IMR-90 (cell line): ENCODE measurements at places on chromosomes 7 and 10. TPM values are rescaled to one million over a fixed set of nuclear protein-coding genes. Genes with fewer than 3 reads are reported as not detected.

DNA sequence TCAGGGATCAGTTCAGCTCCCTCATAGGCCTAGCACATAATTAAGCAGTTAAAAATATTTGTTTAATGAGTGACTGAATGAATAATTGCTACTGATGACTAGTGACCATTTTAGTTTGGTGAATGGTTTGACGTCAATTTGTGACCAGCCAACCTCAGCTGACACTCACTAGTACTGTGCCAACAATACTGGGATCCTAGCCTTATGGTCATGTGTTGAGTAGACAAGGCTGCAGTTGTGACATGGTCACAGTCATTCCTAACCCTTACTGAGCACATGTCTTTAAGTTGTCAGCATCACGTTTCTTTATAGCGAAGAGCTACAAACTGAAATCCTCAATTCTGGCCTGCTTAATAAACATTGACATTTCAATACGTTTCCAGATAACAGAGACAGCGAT is 86.9 kb upstream of the SLC26A5 start:
- peaks cover 2% of the 10 kb centered on the region; the same call in 1 of the 2 replicates for H3K36me3 ChIP-seq
- no peaks in the 10 kb centered on the region for H3K27me3 ChIP-seq
- no peak overlapping the region for H3K4me3 ChIP-seq
- no peak overlapping the region for H3K27ac ChIP-seq
- no peak for DNase-seq

DNA sequence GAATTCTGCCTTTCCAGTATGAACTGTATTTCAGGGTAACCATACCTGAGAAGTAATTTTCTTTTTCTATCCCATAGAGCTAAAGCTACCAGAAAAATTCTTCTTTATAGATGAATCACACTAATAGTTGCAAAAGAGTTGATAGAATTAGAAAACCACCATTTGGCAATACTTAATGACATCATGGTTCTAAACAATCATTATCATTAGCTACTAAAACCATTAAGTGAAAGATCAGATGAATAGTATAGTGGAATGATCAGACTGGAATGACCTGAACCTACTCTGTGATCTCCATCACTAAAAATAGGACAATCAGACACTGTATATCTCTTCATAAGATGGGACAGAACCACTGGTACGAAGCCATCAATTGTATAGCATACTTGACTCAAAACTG is 19.8 kb upstream of the ZC3HAV1L start:
- peaks cover 16% of the 10 kb centered on the region; the same call in 1 of the 2 replicates for H3K36me3 ChIP-seq

GRCh38 chr10:13526948-13527863 is 1.6 kb downstream of the BEND7 start:
- peaks cover 3% of the 10 kb centered on the region; the same call in 1 of the 2 replicates for H3K4me1 ChIP-seq
- peak overlapping the region; percentile 57; the same call in 1 of the 2 replicates for H3K4me3 ChIP-seq
- peaks cover 3% of the 10 kb centered on the region for H3K36me3 ChIP-seq
- H3K27me3 ChIP-seq = no peaks in the 10 kb centered on the region; the same call in 1 of the 2 replicates
- peak; percentile 72 for DNase-seq

DNA sequence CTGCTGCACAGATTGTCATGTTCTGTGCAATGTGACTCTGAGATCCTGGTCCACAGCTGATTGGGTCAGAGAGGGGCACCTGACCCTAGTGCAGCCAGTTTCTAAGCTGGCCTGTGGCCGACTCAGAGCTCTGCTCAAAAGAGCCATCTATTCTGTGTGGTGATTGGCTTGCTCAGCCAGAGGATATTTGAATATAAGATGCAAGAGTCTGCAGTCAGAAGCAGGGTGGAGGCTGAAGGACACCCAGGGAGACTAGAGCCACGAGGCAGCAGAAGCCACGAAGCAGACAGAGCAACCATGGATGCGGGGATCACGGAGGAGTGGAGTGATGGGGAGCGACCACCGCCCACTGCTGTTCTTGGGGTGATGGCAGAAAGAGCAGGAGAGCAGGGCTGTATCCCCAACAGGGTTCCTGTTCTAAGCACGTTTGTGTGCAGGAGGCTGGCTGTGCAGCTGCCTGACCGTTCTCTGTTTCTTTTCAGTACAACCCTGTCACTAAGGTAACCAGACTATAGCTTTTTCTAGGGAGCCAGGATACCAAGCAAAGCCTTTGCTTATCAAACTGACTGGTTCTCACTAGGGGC is 19.5 kb upstream of the RHEB start:
- H3K4me3 ChIP-seq = no peak overlapping the region
- 0 out of 2 replicates have a peak, but pooled peaks cover 1% of the 10 kb centered on the region for H3K4me1 ChIP-seq
- H3K27ac ChIP-seq = no peak overlapping the region
- H3K27me3 ChIP-seq = 0 out of 2 replicates have a peak, but pooled peaks cover 6% of the 10 kb centered on the region

GRCh38 chr7:91717681-91718470 is 162.6 kb downstream of the MTERF1 start:
- no peak for DNase-seq
- H3K27ac ChIP-seq = no peak overlapping the region
- no peaks in the 10 kb centered on the region for H3K36me3 ChIP-seq
- no peaks in the 10 kb centered on the region for H3K4me1 ChIP-seq

GRCh38 chr7:28042721-28043120 is 137.9 kb downstream of the JAZF1 start:
- H3K4me3 ChIP-seq = no peak overlapping the region
- no peak overlapping the region for H3K27ac ChIP-seq
- no peaks in the 10 kb centered on the region for H3K27me3 ChIP-seq
- H3K36me3 ChIP-seq = no peaks in the 10 kb centered on the region
- DNase-seq = no peak

GRCh38 chr7:139648941-139649425 is 125.5 kb downstream of the CLEC2L start:
- H3K4me3 ChIP-seq = no peak overlapping the region
- H3K27me3 ChIP-seq = no peaks in the 10 kb centered on the region
- H3K4me1 ChIP-seq = peaks cover 20% of the 10 kb centered on the region

DNA sequence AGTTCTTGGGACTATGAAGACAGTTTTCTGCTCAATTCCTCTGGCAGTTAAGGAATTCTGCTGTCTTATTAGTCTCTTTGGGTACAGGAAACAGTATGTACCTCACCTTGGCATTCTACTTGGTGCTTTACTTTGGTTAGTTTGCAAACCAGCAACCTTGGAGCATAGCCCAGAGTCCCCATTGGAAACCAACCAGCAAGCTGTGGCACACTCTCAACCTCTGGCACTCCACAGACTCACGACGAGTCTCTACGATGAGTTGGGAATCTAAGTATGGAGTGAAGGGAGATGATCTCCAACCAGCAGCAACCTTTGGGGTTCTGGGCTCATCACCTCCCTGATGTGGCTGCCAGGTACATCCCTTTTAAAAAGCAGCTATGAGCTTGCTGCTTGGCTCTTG is 43.8 kb downstream of the TPK1 start:
- DNase-seq = no peak
- no peaks in the 10 kb centered on the region for H3K4me1 ChIP-seq
- H3K27me3 ChIP-seq = no peaks in the 10 kb centered on the region
- H3K27ac ChIP-seq = no peak overlapping the region

DNA sequence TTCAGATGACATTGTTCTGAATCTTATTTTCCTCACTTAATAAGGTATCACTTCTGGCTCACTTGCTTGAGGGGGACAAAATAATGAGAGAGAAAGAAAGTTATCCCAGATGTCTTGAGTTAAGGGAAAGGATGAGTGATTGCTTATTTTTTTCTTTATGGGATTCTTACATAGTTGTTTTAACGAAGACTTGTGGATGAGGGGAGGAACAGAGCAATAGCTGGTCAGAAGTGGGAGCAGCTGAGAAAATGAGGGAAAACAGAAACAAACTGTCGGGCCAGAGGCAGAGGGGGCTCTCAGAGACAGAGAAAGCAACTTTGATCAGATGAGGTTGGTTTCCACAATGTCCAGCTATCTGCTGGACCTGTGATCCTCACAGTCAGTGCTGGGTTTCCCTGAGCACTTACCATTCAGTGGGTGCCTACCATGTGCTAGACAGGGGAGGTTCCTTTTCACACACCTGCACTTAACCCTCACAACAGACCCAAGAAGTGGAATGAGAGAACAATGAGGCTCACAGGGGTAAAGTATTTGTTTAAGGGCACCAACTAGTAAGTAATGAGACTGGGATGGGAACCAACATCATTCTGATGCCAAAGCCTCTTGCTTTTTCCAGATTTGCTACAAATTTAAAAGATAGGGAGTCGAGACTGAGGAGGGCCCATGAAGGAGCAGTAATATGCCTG is 64.2 kb downstream of the BICC1 start:
- DNase-seq = no peak
- H3K4me1 ChIP-seq = peaks cover 16% of the 10 kb centered on the region
- no peaks in the 10 kb centered on the region for H3K27me3 ChIP-seq
- H3K4me3 ChIP-seq = no peak overlapping the region
- no peaks in the 10 kb centered on the region for H3K36me3 ChIP-seq

DNA sequence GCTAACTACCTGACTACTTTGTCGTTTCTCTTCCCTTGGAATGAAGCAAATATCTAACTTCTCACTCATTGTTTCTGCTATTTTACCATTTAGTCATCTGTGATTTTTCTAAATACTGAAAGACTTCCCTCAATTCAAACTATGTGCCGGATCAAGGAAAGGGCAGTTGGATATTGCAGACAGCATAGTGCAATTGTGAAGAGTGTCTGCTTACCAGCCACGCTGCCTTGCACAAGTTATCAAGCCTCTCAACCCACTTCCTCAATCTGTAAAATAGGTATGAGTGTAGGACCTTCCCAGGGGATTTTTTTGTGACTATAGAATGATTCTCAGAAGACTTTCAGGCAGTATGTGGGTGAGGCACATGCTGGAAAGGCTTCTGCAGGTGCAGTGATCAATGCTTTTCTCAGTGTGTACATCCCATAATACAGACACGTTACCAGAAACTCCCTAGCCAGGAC is 54.3 kb downstream of the EGFR start:
- no peak overlapping the region for H3K4me3 ChIP-seq
- peaks cover 32% of the 10 kb centered on the region for H3K4me1 ChIP-seq
- peak overlapping the region; percentile 32; the same call in 1 of the 2 replicates for H3K27ac ChIP-seq
- DNase-seq = peak; percentile 81

DNA sequence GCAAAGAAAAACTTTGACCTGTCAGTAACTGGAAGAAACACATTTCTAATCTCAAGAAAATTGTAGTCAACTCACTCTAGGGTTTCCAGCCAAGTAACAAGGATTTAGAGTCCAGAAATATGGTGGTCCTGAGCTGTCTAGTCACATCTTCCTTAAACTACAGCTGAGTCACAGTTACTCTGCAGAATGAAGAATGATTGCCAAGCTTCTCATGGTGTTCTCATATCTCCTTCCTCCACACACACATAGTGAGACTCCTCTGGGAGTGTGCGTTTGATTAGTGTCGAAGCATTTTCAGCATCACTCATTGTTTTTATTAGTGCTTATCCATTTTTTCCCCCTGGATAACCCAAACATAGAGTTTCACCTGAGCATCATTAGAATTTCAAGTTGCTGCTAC is 93.1 kb upstream of the CXCL12 start:
- H3K27me3 ChIP-seq = peaks cover 2% of the 10 kb centered on the region
- H3K4me3 ChIP-seq = no peak overlapping the region
- H3K36me3 ChIP-seq = no peaks in the 10 kb centered on the region
- H3K27ac ChIP-seq = no peak overlapping the region

DNA sequence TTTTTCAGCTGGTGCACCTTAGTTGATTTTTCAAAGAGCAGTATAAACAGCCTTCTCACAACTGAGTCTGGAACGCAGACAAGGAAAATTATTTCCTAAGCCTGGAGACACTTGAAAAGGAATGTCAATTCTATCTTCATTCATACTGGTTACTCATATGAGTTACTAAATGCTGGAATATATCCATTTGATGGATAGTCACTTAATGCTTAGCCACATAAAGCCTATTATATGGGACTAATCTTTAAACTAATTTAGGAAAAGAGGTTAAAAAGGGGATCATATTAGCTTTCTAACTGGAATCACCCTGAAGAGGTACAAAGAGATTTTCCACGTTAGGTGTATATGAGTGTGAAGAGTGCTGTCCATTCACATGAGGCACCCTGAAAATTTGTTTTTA is 1.7 kb upstream of the HOXA4 start:
- H3K27ac ChIP-seq = no peak overlapping the region
- H3K27me3 ChIP-seq = no peaks in the 10 kb centered on the region
- peaks cover 30% of the 10 kb centered on the region for H3K4me1 ChIP-seq
- H3K4me3 ChIP-seq = no peak overlapping the region
- DNase-seq = no peak

GRCh38 chr10:132062641-132063390 is 2.9 kb upstream of the JAKMIP3 start:
- peaks cover 6% of the 10 kb centered on the region; the same call in 1 of the 2 replicates for H3K4me1 ChIP-seq
- no peak for DNase-seq
- H3K36me3 ChIP-seq = no peaks in the 10 kb centered on the region
- H3K27ac ChIP-seq = no peak overlapping the region

DNA sequence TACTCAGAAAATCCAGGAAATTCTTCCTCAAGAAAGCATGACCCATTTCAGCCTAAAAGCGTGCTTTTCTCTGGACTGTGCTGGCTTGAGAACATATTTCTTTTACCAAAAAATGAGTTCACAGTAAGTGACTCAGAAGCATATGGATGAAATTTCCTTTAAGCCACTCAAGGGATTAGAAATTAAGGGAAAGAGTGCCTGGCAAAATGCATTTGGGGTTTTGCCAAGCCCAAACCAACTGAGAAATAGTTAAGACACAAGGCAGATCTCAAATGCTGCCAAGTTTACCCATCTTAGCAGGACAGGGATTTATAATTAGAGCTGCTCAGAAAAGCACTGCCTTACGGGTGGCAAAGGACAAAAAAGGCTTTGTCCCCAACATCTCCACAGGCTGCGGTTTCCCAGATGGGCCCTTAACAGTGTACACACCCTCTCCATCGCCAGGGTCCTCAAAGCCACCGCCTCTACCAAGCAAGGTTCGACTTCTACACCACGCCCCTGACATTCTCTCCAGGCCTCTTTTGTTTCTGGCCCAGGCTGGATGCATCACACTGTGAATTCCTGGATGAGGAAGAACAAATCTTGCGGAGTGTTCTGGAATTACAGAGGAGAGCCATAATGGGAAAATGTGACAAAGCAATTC is 30.1 kb upstream of the CDHR3 start:
- H3K4me1 ChIP-seq = peaks cover 6% of the 10 kb centered on the region; the same call in 1 of the 2 replicates
- H3K27ac ChIP-seq = peak overlapping the region; percentile 28; the same call in 1 of the 2 replicates
- no peak overlapping the region for H3K4me3 ChIP-seq
- no peaks in the 10 kb centered on the region for H3K36me3 ChIP-seq
- peak; percentile 67 for DNase-seq
- no peaks in the 10 kb centered on the region; the same call in 1 of the 2 replicates for H3K27me3 ChIP-seq

DNA sequence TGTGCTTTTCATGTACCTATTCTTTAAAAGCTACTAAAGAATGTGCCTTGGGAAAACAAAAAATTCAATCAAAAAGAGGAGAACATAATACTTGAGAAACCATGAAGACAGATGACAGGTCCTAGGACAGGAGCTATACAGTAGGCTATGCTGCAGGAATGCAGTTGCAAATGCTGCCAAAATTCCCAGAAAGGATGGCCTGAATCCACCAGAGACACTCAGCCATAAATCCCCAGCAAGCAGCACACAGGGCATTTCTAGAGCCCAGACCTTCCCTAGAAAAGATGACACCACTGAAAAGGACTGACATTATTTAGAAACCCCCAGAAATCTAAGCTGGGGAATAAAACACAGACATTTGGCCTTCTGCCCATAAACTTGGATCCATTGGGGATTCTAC is 237.3 kb downstream of the C7orf25 start:
- no peak overlapping the region for H3K4me3 ChIP-seq
- H3K36me3 ChIP-seq = no peaks in the 10 kb centered on the region
- no peak overlapping the region for H3K27ac ChIP-seq
- DNase-seq = no peak

GRCh38 chr7:25758559-25758958 is 393.4 kb upstream of the NFE2L3 start:
- H3K4me1 ChIP-seq = no peaks in the 10 kb centered on the region
- DNase-seq = no peak
- H3K27ac ChIP-seq = no peak overlapping the region
- H3K4me3 ChIP-seq = no peak overlapping the region
- H3K36me3 ChIP-seq = no peaks in the 10 kb centered on the region

Gene FXYD4
- total RNA-seq = not detected in 2 replicates

Gene RBM28
- 12.4 and 18.6 TPM in 2 replicates for total RNA-seq
